ENCODE measurements at places on chromosomes 3 and 15. TPM values are rescaled to one million over a fixed set of nuclear protein-coding genes. Genes with fewer than 3 reads are reported as not detected.
A peak's percentile ranks its signal among the peaks of the same experiment; 100 is the strongest.

Gene GXYLT2
- total RNA-seq, result not detected

Gene GOLGA8Q
- 1.0 TPM for total RNA-seq

Gene WDR72
- not detected for total RNA-seq

- DNase-seq, result no peak
- peak overlapping the region; percentile 11 for H3K4me3 ChIP-seq
- peak overlapping the region; percentile 34 for H3K27ac ChIP-seq
These were observed 42.1 kb downstream of the ZBTB38 start for GRCh38 chr3:141410408-141410807.

DNA sequence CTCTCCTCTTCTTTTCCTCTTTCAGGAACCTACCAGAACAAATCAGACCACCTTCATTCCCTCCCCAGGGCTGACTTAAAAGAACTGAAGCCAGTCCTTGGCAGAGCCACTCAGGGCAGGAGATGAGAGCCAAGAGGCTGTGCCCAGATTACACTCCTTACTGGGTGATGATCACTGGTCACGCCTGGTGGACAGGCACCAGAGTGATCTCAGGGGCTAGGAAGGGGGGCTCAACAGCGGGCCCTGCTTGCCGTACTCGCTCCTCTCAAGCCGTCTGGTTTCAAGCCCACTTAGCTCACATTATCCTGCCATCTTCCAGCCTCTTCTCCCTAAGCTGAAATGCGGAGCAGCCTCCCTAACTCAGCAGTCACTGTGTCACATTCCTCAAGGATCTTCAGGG is 1.7 kb upstream of the FAH start:
- no peak overlapping the region for H3K4me3 ChIP-seq
- H3K27me3 ChIP-seq, result no peaks in the 10 kb centered on the region
- H3K27ac ChIP-seq, result no peak overlapping the region
- H3K36me3 ChIP-seq, result no peaks in the 10 kb centered on the region
- DNase-seq, result no peak

GRCh38 chr15:80798911-80799310 is 19.7 kb downstream of the CEMIP start:
- H3K36me3 ChIP-seq, result no peaks in the 10 kb centered on the region
- H3K27me3 ChIP-seq, result no peaks in the 10 kb centered on the region
- no peak overlapping the region for H3K4me3 ChIP-seq
- H3K27ac ChIP-seq, result no peak overlapping the region

GRCh38 chr3:63467392-63467791 is 185.1 kb upstream of the SNTN start:
- DNase-seq, result no peak
- H3K4me1 ChIP-seq, result no peaks in the 10 kb centered on the region
- H3K36me3 ChIP-seq, result no peaks in the 10 kb centered on the region
- H3K27me3 ChIP-seq, result no peaks in the 10 kb centered on the region
- no peak overlapping the region for H3K4me3 ChIP-seq

GRCh38 chr3:2041931-2042330 is 56.7 kb upstream of the CNTN4 start:
- no peaks in the 10 kb centered on the region for H3K4me1 ChIP-seq
- H3K36me3 ChIP-seq, result no peaks in the 10 kb centered on the region
- no peak for DNase-seq
- H3K27ac ChIP-seq, result no peak overlapping the region

DNA sequence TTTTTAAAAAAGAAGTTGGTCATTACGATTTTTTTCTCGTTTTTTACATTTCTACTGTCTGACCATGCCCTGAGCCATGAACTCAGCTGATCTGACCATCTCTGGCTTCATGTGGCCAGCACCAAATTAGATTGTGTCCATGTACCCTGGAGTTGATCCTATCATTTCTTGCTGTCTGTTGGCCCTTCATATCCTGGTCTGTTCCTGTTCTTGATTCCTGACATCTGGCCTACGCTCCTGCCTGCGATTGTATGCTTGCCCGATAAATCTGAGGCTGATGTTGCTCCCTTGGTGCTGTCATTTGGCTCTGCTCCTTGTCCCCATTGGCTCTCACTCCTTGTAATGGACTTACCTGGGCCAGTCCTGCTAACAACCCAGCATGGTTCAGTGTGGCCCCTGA is 89.8 kb upstream of the IGSF10 start:
- H3K27me3 ChIP-seq, result no peaks in the 10 kb centered on the region
- no peak overlapping the region for H3K4me3 ChIP-seq
- H3K36me3 ChIP-seq, result no peaks in the 10 kb centered on the region
- no peak for DNase-seq
- no peaks in the 10 kb centered on the region for H3K4me1 ChIP-seq

GRCh38 chr15:68335655-68336054 is 58.1 kb downstream of the FEM1B start:
- no peak for DNase-seq
- no peaks in the 10 kb centered on the region for H3K27me3 ChIP-seq

GRCh38 chr3:196754091-196754981 is 14.7 kb downstream of the PAK2 start:
- DNase-seq, result no peak
- H3K4me1 ChIP-seq, result no peaks in the 10 kb centered on the region
- peaks cover 15% of the 10 kb centered on the region for H3K36me3 ChIP-seq
- no peak overlapping the region for H3K4me3 ChIP-seq

DNA sequence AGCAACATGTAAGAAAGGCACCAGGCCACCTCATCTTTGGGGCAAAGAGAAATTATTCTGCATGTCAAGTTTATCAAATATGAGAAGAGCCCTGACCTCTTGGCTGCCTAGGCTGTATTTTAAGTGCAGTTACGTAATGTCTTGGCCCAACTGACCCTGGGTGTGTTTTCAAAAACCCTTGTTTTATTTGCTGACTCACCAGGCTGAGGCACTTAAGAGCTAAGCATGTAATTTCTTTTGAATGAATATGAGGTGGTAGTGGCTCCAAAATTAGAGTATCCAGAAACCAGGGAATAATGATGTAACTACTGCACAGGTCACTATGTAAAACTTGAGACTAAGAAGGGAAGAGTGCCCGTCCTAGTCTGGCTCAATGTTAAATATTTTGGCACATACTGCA is 24.3 kb downstream of the PGPEP1L start:
- no peak for DNase-seq
- no peak overlapping the region for H3K4me3 ChIP-seq
- H3K27ac ChIP-seq, result no peak overlapping the region
- H3K4me1 ChIP-seq, result no peaks in the 10 kb centered on the region

GRCh38 chr3:27428446-27428845 is 55.7 kb downstream of the SLC4A7 start:
- DNase-seq, result no peak
- H3K27ac ChIP-seq, result no peak overlapping the region
- no peaks in the 10 kb centered on the region for H3K27me3 ChIP-seq
- no peak overlapping the region for H3K4me3 ChIP-seq

DNA sequence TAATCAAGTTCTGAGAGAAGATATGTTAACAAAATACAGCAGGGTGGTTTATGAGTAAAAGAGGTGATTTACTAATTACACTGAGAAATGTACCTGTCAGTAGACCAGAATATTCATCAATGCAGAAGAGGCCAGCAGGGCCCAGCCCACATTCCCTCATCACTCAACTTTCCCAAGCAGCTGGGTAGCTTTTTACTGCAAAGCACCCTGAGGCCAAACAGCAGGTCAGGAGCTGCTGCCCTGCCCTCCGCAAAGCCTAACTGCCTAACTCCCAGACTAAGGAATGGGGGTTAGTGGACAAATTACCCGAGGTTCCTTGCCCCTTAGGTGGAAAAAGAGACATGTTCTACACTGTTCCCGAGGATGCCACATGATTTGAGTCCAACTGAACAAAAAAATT is 108.2 kb downstream of the TBL1XR1 start:
- H3K27me3 ChIP-seq, result no peaks in the 10 kb centered on the region
- H3K4me3 ChIP-seq, result no peak overlapping the region
- no peak overlapping the region for H3K27ac ChIP-seq
- H3K36me3 ChIP-seq, result no peaks in the 10 kb centered on the region
- no peaks in the 10 kb centered on the region for H3K4me1 ChIP-seq
- no peak for DNase-seq
